ENCODE measurements at places on chromosomes 12 and 14.

DNA sequence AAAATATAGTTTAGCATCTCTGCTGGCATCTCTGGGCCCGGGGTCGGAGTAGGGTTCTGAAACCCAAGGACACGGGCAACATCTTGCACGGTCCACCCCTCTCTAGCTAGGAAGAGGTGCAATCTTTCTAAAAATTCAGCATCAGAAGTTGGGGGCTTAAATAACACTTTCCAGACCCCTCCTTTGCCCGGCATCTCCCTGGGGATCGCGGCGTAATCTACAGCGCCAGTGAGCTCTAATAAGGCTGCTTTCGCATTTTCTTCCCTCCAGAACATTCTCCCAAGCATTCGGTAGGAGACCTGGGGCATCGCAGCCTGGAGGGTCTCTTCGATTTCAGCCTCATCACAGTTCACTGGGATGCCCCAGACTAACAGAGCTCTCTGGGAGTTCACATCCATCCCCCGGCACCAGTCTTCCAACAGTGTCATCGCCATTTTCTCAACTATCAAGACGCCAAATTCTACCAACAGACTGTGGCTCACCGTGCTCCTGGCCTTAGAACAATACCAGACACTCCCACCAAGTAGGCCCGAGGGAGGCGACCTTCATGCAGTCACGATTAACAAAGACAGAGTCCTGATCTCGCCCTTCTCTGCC lies 880 bp downstream of the PNMA1 start:
- DNase-seq: no peak

GRCh38 chr12:95178136-95178535 lies 39.1 kb downstream of the FGD6 start:
- no peak for DNase-seq

GRCh38 chr12:126248871-126249403 lies 1183.7 kb downstream of the AACS start:
- peak; percentile 42 for DNase-seq

DNA sequence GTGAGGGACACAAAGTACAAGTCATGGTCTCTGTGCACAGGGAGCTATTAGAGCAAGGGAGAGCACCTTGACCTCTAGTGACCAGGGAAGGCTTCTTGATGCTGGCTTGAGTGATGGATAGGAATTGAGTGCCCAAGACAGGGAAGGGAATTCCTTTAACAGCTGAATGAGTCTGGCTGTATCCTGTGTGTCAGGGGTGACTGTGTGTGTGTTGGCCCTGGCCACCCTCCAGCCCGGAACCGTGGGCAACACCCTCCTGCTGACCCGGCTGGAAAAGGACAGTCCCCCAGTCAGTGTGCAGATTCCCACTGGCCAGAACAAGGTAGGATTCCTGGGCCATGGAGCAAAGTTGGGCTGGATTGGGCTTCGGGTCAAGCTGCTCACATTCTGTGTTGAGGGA lies 5.5 kb upstream of the PFDN5 start:
- peak; percentile 53 for DNase-seq

GRCh38 chr14:103840014-103840413 lies 7.4 kb downstream of the PPP1R13B start:
- DNase-seq: no peak

DNA sequence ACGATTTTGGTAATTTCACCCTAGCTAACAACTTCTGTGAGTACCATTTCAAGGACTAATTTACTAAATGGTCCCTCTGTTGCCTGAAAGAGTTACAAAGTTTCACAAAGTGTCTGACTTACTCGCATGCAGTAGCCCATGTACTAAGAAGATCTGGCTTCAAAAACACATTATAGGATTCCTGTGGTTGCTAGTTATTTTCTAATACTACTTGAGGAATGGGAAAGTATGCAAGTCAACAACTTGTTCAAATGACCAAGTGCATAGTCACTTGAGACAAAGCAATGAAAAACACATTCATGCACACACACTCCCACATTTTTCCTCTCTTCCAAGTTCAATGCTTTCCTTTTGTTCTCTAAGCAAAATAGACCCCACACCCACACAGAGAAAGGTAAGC lies 219.7 kb upstream of the TMPO start:
- DNase-seq: no peak

- DNase-seq: peak; percentile 75
These were observed 17.5 kb downstream of the RAD51B start for GRCh38 chr14:67837011-67837624.

DNA sequence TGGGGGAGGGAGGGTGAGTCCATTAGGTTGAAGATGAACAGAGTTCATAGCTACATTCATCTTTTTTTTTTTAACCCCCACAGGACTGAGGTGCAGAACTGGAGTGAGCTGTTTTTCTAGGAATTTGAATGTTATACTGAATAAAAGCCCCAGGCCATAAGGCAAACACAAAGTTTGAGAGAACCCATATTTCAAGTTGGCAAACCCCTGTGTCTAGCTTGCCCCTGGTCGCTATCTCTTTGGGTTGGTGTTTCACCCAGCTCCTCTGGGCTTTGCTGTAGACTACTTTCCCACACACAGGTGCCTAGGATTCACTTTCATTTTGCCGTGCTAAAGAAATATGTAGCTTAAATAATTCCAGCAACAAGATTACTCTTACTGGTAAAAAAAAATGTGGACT lies 5.2 kb upstream of the LMO3 start:
- DNase-seq: no peak

DNA sequence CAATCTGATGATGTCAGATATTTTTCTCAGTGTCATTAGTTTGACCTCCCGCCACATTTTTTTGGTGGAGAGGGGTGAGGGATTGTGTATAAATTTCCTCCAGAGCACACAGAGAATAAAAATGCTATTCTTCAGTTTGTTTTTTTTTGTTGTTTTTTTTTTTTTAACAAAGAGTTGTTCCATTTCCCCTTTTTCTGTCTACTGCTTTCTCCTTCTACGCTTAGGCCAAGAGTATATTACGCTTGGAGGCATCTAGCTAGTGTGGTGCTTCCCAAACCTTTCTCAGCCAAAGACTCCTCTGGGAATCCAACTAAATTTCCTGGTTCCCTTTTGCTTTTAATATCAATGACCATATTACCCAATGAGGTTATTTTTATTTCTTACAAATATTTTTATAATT lies 465.6 kb downstream of the ZFP36L1 start:
- no peak for DNase-seq

DNA sequence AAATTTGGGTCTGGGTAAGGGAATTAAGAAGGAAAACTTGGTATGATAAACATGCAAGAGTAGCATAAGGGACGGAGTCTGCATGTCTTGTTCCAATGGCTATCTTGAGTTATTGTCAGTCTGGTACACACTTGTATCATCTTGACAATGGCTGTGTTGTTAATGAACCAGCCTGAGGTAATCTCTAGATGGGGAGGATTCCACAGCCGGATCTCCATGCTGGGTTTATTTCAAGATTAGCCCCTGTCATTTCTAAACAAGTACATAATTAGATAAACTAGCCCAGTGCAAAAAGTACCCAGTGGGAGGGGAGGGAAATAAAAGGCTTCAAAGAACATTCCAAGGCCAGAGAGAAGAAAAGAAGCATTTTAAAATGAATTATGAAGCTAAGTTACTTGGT lies 16.5 kb upstream of the CMAS start:
- DNase-seq: no peak
